ENCODE measurements at places on chromosomes 3 and 15.

GRCh38 chr15:92586383-92586942 is 69.1 kb downstream of the FAM174B start:
- no peak for DNase-seq

DNA sequence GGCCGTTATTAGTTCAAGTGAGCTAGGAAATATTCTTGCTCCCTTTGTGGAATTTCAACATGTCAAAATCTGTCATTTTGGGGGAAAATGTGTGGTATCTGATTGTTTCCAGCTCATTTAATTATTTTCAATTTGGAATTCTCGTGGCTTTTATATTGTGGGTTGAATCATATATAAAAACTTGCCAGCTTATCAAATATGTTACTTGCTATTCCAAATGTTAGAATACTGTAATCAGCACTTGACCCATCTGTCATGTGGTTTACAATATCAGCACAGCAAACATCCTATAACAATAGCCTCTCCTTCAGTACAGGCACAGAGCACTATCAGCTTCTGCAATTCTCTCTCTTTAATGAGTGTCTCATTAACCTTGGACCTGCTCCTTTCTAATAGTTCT is 130.2 kb upstream of the FEZF2 start:
- no peak for DNase-seq

- DNase-seq, result no peak
Measured at GRCh38 chr3:64488939-64489338, 198.9 kb downstream of the ADAMTS9 start.

GRCh38 chr15:101662203-101662602 is 10.0 kb upstream of the TM2D3 start:
- no peak for DNase-seq

- DNase-seq, result no peak
Measured at GRCh38 chr3:106688464-106688863, 688.8 kb upstream of the CCDC54 start.

GRCh38 chr3:178602856-178603255 is 66.6 kb downstream of the KCNMB2 start:
- no peak for DNase-seq

GRCh38 chr15:72474466-72474911 is 359 bp downstream of the ARIH1 start:
- no peak for DNase-seq

GRCh38 chr15:84669726-84670125 is 11.7 kb upstream of the NMB start:
- DNase-seq, result no peak

- no peak for DNase-seq
Measured at GRCh38 chr3:16667633-16668032, 62.4 kb upstream of the DAZL start.

GRCh38 chr3:110470310-110470709 is 601.3 kb upstream of the NECTIN3 start:
- DNase-seq, result no peak

GRCh38 chr3:125129512-125129997 is 73.8 kb upstream of the HEG1 start:
- no peak for DNase-seq

DNA sequence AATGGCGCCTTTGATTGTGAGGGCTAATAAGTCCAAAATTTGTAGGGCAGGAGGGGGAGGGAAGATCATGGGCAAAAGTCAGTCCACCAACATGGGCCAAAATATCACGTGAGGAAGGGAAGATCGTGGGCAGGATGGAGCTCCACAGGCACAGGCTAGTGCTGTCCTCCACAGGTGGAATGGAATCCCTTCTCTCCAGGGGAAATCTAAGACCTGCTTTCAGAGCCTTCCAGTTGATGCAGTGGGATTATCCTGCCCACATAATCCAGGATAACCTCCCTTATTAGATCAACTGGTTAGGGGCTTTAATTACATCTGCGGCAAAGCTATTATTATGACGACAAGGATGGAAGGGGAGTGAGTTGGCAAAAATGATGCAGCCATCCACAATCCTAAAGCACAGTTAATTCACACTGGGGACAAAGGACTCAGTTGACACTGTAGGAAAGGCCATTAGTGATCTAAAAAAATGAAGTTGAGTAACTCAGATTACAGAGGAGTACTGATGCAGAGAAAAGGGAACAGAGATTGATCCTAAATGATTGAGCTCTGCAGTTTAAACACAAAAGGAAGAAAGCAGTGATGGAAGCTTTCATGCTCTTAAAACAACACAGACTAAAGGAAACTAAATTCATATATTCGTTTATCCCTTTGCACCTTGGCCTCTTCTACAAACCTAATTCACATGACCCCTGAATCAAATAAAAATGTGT is 159.8 kb downstream of the AKAP13 start:
- DNase-seq, result no peak

- DNase-seq, result no peak
Measured at GRCh38 chr3:123295171-123295900, 93.6 kb downstream of the SEC22A start.

DNA sequence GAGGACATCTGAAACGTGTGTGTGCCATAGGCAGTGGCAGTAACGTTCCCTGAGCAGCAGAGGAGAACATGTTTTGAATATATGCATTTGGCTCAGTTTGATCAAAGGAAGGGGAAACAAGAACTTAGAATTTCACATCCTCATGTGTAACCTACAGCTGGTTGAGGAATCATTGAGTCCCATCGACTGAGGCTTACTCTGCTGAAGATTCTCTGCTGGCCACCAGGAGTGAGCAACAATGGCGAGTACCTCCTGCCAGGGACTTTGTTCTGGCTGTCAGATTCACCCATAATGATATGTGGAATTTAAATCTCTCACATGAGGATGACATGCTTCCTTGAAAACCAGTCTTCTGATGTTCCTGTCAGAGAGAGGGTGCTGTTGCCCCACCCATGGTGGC is 21.3 kb downstream of the GORASP1 start:
- DNase-seq, result no peak

DNA sequence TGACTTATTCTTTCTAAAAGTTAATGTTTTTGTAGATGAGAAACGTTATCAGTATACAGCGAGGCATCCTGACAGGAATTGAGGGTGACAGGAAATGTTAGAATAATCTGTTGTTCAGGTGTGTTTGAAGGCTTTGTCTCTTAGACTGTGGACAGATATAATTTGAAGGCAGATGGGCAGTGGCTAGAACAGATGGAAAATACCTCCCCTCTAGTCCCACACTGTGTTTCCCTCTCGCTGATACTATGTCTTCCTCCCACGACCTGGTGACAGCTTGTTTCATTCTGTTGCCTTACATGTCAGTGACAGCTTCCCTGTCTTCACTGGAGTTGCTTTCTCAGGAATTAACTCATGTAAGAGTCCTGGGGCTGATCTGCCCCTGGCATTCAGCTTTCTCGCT is 125.3 kb downstream of the MYRIP start:
- no peak for DNase-seq

DNA sequence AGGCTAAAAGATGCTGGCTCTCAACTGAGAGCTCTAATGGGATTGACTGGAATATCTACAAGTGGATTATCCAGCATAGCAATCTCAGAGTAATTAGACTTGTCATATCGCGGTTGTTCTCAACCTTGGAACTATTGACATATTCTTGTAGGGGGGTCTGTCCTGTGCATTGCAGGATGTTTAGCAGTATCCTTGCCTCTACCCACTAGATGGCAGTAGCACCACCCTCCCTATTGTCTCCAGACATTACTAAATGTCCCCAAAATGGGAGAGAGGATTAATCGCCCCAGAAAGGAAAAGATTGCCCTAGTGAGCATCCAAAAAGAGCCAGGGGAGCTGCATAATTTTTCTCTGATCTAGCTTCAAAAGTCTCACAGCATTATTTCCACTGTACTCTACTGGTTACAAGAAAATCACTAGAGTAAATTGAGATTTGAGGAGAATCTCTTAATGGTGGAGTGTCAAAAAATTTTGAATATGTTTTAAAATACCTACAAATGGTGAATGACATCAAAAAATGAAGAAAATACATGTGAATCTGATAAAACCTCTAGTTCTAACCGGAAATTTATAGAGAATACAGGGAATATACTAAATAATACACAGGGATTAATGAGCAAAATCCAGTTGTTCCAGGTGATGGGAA is 388.2 kb upstream of the AGTR1 start:
- DNase-seq, result no peak

- DNase-seq, result no peak
Measured at GRCh38 chr15:101088271-101088670, 163.6 kb downstream of the CHSY1 start.

DNA sequence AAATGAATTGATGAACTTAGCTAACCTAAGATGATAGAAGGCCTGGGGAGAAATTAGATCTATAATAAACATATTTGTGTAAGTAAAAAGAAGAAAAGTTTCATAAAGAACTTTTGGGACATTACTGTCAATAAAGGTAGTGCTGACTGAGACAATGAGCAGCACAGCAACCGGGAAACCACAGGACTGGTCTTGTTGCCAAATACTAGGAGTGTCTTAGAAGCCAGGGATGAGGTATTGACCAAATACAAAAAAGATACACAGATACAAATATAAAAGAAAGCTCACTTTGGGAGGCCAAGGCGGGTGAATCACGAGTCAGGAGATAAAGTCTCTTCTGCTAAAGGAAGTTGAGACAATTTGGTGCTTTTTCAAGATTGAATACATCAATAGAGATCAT is 362.4 kb upstream of the ZNF385D start:
- DNase-seq, result no peak

Data from activated T-cell treated with anti-CD3 and anti-CD28 coated beads for 4 hours (primary cell).